Ovary (tissue), 10 donors: ENCODE measurements at places on chromosomes 12 and 14.

GRCh38 chr12:27424631-27425230 is 21.8 kb upstream of the SMCO2 start:
- H3K4me3 ChIP-seq: no peak overlapping the region
- DNase-seq: peak; percentile 28
- peaks cover 2% of the 10 kb centered on the region for H3K4me1 ChIP-seq
- no peaks in the 10 kb centered on the region for H3K27me3 ChIP-seq

DNA sequence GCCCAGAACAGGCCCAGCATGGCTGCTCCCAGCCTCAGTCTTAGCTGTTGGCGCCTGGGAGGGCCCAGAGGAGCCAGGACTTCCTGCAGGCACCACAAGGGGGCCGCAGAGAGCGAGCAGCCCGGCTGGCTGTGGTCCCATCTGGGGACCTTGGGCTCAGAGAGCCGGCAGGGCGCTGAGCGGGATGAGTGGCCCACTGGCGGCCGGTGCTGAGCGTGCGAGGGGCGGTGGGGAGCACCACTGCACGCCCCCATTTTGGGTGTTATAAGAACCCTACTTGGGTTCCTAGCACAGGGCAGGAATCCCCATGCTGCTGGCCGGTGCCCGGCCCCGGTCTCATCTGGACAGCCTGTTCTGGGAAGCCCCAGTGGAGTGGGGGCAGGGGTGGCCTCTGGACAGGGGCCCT is 25.9 kb upstream of the CRIP2 start:
- H3K27ac ChIP-seq: no peak overlapping the region
- no peak overlapping the region for H3K4me3 ChIP-seq
- H3K27me3 ChIP-seq: no peaks in the 10 kb centered on the region

DNA sequence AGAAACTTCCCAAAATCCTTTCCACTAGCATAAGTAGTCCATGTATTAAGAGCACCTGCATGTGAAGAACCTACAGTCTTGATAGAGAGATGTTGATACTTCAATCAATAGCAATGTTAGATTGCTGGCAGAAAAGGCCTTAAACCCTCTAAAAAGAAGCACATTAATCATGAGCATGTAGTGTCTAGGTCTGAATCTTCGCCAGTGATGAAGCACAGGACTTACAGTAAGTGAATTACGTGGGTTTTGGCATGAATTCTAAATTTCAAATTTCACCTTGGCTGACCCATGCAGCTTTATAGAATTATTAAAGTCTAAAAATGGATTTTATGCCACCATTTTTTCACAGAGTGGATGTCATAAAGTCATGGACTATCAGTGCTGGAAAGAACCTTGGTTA is 791.6 kb upstream of the NOVA1 start:
- no peak overlapping the region for H3K4me3 ChIP-seq
- no peaks in the 10 kb centered on the region for H3K36me3 ChIP-seq
- no peak overlapping the region for H3K27ac ChIP-seq
- H3K27me3 ChIP-seq: no peaks in the 10 kb centered on the region
- DNase-seq: no peak

DNA sequence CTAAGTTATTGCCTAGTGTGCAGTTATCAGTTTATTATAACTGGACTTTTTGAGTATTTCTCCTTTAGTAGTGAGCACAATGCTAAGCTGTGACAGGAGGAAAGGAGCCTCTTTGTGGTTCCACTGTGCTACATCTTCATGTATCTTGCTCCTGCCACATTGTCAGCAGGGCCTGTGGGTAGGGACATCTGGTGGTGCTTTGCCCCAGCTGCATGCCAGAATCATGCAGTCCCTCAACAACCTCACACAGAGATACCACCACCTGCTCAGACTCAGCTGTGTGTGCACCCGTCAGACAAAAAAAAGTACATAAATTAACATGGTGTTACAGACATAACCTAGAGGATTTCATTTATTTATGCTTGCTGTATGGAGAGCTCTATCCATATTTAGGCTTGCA is 51.1 kb downstream of the MIS18BP1 start:
- H3K36me3 ChIP-seq: no peaks in the 10 kb centered on the region
- DNase-seq: no peak
- no peak overlapping the region for H3K27ac ChIP-seq
- H3K4me1 ChIP-seq: no peaks in the 10 kb centered on the region
- no peak overlapping the region for H3K4me3 ChIP-seq
